ENCODE measurements at places on chromosomes 7 and 10.
A peak's percentile ranks its signal among the peaks of the same experiment; 100 is the strongest.

DNA sequence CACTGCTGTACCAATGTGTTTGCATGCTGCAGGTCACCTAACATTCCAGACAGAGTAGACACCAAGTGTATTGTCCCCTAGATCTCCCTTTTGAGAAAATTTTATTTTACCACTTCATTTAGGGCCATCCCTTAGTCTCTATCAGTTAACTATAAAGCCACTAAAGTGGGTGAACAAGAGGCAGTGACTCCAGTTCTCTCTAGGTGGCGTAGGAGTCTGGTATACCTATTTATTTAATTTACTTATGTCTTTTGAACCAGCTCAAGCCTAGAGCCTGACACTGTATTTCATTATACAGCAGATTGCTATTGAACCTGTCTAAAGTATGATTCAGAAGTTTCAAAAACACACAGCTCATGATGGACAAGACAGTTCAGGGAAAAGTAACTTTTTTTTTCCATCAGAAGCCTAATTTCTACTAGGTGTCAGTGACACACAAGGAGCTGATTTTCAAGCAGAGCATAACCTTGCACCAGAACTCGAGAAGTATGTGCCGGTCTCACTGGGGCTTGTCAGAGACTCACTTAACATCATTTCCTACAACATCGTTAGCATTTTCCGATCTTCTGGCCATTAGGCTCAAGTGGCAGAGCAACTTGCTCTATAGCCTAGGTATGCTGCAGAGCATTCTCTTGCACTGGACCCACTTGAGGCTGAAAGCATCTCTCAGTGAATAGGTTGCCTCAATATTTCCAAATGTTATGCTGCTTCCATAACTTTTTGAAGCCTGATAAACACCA lies 175.4 kb downstream of the CDC14C start:
- no peak for DNase-seq

DNA sequence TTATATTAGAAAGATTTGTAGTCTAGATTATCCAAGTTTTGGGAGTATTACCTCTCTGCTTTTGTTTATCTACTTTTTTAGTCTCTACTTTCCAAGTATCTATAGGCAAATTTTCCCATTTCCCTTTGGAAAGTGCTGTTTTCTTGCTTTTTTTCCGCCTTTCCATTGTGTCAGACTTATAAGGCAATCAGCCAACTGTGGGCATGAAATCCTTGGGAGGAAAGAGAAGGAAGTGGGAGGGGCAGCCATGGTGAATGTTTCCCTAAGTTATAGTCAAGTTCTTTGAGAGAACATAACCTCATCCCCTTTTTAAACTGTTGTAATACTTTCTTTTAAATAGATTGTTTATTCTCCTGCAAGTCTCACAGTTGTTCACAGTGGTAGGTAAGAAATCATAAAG lies 52.6 kb downstream of the PTEN start:
- no peak for DNase-seq

DNA sequence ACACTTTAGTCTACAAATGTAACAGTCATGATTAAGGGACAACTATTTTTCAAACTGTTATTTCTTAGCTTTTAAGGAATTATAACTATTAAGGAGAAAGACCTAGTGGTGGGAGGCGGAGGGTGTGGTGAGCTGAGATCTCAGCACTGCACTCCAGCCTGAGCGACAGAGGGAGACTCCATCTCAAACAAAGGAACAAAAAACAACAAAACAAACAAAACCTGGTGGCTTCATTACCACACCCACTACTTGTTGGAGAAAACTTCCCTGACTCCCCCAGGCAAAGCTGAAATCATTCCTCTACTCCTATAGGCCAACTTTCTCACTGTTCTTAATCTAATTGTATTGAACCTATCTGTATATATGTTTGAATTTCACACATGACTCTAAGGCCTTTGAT lies 3.2 kb downstream of the POLR1F start:
- no peak for DNase-seq

GRCh38 chr10:19628767-19629560 lies 187.3 kb upstream of the PLXDC2 start:
- DNase-seq: no peak

GRCh38 chr7:30148426-30148825 lies 13.6 kb downstream of the MTURN start:
- DNase-seq: no peak

GRCh38 chr7:115023219-115023618 lies 101.3 kb downstream of the MDFIC start:
- no peak for DNase-seq

GRCh38 chr10:76998451-76998850 lies 639.2 kb downstream of the KCNMA1 start:
- DNase-seq: no peak

GRCh38 chr7:116337018-116337417 lies 126.7 kb downstream of the TES start:
- DNase-seq: no peak

- DNase-seq: no peak
Measured at GRCh38 chr10:51888263-51888662, 188.9 kb upstream of the CSTF2T start.

- no peak for DNase-seq
Measured at GRCh38 chr10:43120116-43120928, 17.9 kb upstream of the CSGALNACT2 start.

GRCh38 chr7:83475420-83475819 lies 173.5 kb downstream of the SEMA3E start:
- DNase-seq: no peak

- peak; percentile 10 for DNase-seq
Measured at GRCh38 chr7:155458878-155459699, 1.2 kb downstream of the EN2 start.

GRCh38 chr7:103996639-103997038 lies 7.2 kb upstream of the RELN start:
- DNase-seq: no peak

- no peak for DNase-seq
Measured at GRCh38 chr7:28550580-28551186, 138.4 kb downstream of the CREB5 start.

DNA sequence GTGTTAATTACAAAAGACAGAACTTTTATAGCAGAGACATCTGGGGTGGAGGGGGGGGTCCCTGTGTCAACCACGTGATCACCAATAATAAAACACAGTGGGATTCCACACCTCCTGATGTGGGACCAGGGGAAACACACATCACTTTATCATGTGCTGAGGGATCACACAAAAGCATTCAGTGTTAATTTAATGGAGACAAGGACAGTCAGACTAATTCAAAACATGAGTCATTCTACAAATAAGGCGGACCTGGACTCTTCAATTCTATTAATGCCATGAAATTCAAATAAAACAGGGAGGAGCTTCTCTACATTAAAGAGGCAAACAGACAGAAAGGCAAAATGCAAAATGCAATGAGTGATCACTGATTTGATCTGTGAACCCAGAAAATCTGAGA lies 67.3 kb upstream of the PFKP start:
- DNase-seq: no peak

DNA sequence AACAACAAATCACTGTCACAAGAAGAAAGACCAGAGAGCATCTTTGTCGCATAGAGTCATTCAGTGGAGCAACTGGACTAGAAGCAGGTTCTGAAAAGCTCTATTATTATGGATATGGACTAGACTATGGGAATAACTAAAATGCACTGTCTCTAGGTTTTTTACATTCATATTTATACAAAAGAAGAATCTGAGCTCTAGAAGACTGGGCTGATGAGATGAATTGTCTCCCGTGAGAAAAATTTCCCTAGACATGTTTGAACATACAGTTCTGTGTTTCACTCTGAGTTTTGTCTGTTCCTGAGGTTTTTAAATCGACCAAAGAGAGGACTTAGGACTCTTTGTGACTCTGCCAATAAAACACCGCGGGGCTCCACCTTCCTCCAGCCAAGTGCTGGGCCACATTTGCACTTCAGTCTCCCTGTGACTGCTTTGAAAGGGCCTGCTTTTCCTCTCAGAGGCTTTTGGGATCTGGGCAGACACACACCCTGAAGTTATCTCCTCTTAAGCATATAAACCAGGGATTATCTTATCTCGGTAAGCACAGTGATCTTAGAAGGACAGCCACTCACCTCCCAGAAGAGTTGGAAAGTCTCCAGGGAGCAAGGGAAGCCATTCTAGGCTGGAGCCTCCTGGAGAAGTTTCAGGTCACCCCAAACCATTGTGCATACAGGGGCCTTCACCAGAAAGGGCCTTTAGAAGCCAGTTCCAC lies 101.0 kb upstream of the JCAD start:
- DNase-seq: peak; percentile 24

DNA sequence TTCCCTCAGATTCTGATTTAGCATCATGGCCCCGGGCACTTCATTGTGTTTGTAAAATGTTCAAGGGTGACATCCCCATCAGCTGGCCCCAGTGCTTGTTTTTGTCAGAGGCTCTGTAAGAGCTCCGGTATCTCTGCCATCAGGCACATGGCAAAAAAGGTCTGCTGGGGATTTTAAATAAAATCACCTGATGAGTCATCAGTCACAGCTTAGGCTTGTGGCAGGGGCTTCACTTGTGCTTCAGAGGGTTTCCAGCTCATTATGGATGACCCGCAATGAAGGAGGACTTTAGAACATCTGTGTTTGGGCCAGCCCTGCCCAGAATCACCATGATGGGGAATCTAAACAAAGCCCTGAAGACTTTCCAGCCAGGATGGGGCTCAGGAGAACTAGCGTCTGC lies 259.9 kb downstream of the ZEB1 start:
- no peak for DNase-seq

GRCh38 chr10:81915504-81915897 lies 40.5 kb downstream of the NRG3 start:
- DNase-seq: no peak

DNA sequence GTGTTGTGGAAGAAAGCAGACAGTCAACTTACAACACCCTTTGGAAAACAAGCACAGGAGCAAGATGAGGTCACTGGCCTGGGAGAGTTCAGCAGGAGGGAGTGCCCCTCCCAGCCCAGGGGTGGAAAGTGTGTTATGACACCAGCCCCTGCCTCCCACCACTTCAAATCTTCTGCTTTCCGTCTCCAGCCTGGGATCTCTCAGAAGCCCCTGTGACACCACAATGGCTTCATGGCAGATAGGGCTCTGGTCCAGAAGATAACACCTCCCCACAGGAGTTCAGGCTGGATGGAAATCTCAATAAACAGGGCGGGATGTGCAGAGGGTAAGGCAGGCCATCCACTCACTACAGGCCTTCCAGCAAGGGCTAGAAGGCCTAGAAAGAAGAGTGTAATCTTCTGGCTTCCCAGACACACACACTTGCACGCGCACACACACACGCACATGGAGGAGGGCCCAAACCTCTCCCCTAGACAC lies 48.7 kb upstream of the ZMIZ1 start:
- no peak for DNase-seq

DNA sequence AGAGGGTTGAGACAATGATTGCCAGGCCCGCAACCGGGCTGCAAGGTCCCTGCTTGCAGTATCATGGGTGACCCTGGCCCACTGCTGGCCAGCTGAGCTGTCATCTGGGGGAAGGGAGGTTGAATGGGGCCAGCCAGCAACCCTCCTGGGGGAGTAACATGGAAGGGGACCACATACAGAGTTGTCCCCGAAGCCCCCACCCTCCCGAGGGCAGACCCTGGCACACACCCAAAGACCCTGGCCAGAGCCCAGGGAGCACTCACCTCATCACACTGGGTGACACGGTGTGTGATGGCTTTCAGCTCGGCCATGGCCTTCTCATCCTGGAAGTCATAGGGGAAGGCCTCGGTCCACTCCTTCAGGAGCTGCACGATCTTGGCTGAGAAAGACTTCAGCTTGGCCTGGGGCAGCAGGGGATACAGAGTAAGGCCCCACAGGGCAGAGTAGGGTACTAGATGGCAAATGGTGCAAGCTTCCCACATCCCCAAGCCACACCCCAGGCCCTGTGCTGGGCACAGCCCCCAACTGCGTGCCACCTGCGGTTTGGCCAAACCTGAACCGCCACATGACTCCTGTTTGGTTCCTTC lies 63.4 kb downstream of the CSGALNACT2 start:
- DNase-seq: no peak

GRCh38 chr7:44321796-44322195 lies 3.6 kb downstream of the CAMK2B start:
- DNase-seq: no peak

DNA sequence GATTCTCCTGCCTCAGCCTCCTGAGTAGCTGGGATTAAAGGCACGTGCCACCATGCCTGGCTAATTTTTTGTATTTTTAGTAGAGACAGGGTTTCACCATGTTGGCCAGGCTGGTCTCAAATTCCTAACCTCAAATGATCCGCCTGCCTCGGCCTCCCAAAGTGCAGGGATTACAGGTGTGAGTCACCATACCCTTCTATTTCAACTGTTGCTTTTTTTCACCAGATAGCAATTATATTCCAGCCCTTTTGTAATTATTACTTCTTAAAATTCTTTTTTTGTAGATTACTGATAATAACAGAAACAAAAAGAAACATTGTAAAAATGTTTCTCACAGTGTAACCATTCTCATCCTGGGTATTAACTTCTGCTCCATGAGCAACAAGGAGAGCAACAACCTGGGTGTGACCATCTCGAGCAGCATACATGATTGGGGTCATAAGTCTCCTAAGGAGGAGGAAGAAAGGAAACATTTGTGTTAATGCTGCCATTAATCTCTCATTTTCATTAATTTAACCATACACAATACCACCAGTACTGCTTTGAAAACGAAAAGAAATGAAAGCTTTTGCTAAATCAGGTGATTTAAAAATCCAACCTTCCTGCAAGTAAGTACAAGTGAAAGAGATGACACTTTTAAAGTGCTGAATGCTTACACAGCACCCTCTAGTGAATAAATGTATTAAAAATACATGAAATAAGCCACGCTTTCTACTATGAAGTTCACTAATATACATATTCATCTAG lies 41.8 kb downstream of the ASZ1 start:
- peak; percentile 60 for DNase-seq

DNA sequence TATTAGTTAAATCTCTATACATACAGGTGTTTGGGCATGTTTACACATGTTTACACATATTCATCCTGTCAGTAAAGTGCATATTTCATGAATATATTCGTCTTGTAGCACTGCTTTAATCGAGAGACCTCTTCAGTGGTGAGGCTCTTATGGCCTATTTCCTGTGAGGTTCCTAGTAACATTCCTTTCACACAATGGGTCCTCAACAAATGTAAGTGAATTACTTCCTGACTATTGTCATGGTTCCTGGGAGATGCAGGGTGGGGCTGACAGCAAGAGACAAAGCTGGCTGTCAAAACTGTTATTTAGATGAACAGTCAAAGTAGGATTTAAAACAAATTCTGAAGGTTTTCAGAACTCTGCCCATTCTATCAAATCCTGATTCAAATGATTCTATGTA lies 12.4 kb upstream of the SEMA3A start:
- no peak for DNase-seq

GRCh38 chr7:114864278-114864677 lies 57.6 kb upstream of the MDFIC start:
- no peak for DNase-seq

- DNase-seq: no peak
Measured at GRCh38 chr10:131649617-131650016, 251.2 kb upstream of the PPP2R2D start.

- DNase-seq: no peak
Measured at GRCh38 chr10:21041763-21042458, 144.8 kb upstream of the NEBL start.

- DNase-seq: no peak
Measured at GRCh38 chr7:144957998-144958397, 122.1 kb upstream of the TPK1 start.

GRCh38 chr7:135712182-135712782 lies 15.7 kb downstream of the SLC13A4 start:
- DNase-seq: peak; percentile 43

GRCh38 chr7:158924956-158925355 lies 68.6 kb downstream of the DYNC2I1 start:
- no peak for DNase-seq

GRCh38 chr7:81983406-81983805 lies 213.6 kb upstream of the HGF start:
- DNase-seq: no peak

All from brain (organoid and tissue), 16 donors.